ENCODE measurements at places on chromosomes 12 and 14. TPM values are rescaled to one million over a fixed set of nuclear protein-coding genes. Genes with fewer than 3 reads are reported as not detected.

Gene CBLN3
- 2.7 TPM for total RNA-seq

Gene CISTR
- not detected for total RNA-seq

Gene HOXC11
- total RNA-seq = 1.8 TPM

Gene PYGL
- total RNA-seq = 47.5 TPM

Gene SLC6A15
- 5.6 TPM for total RNA-seq

Gene EPYC
- not detected for total RNA-seq

Gene PGF
- total RNA-seq = 0.60 TPM

Gene PTCSC3
- total RNA-seq = not detected
